ENCODE measurements at places on chromosomes 3 and 15.

DNA sequence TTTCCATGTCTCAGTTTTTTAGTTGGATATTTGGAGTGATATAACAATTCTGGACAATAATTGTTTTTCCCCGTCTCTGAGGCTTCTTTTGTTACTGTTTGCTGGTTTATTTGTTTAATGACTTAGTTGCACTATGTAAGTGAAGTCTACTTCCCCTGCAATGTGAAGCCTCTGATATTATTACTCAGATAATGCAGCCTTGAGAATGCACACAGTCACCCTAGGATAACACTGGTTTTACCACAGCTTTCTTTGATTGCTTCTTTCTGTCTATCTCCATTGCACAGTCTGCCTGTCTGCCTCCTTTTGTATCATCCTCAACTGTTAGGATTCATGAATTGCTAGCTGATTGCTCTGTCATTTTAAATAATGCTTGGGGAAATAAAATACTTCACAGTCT, 208.7 kb upstream of the ROBO1 start:
- no peak for DNase-seq

DNA sequence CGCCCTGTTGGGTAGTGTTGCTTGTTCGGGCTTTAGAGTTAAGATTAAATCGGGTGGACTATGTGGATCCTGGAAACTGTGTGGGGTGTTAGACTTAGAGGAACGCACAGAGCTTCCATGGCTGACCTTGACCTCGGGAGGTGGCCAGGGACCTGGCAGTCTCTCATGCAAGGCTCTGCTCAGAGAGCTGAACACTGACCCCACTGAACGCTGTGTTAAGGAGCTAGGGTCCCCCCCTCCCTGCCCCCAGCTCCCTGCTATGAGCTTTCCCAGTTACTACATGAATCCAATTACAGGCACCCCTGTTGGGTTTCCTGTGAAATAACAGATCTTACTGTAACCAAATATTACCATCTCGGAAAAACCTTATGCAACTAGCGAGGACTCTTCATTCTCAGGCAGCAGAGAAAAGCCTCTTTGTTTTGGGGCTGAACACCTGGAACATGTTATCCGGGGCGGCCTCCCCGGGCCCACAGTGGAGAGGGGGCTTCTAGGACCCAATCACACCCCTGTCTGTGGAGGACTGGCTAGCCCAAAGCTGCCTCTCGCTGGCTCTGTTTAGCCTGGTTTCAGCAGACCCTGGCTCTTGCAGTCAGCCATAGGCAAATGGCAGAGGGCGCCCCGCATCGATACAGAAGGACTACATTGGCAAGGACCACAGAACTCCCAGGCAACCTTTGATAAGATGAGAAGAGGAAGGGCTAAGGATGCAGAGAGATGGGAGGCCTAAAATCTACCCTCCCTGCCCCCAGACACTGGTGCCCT, 25.8 kb upstream of the ALDH1A3 start:
- no peak for DNase-seq

DNA sequence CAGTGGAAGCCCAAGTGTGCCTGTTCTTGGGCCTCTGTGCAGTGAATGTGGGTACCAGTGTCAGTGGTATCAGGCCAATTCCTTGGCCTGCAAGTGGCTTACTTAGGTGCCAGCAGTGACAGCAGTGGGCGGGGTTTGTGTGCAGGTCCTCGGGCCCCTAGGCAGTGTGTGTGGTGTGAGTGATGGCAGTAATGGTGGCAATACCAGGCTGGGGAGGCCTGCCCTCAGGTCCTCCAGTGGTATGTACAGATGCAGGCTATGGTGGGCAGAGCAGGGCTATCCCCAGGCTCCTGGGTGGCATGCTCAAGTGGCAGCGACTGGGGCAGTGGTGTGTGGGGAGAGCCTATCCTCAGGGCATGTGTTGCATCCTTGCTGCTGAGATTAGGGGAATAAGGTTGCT, 379.7 kb downstream of the SQOR start:
- no peak for DNase-seq

DNA sequence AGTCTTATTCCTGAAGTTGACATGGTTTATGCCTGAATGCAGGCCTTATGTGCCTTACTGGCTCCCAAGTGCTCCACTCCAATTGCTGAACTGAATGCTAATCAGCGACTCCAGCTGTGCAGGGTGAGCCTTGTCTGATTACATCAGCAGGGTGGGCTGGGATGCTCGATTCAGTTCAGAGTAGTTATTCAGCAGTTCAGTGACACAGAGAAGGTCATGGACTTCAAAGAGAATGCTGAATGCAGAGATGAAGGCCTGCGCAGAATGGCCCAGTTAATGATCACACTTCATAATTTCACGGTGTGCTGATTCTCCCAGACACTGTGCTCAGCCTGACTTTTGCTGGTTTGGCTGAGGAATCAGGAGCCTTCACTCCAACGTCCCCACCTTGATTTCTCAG, 63.6 kb downstream of the CLDN1 start:
- no peak for DNase-seq

Measured in GM12892 (cell line).